ENCODE measurements at places on chromosomes 6 and 20.

DNA sequence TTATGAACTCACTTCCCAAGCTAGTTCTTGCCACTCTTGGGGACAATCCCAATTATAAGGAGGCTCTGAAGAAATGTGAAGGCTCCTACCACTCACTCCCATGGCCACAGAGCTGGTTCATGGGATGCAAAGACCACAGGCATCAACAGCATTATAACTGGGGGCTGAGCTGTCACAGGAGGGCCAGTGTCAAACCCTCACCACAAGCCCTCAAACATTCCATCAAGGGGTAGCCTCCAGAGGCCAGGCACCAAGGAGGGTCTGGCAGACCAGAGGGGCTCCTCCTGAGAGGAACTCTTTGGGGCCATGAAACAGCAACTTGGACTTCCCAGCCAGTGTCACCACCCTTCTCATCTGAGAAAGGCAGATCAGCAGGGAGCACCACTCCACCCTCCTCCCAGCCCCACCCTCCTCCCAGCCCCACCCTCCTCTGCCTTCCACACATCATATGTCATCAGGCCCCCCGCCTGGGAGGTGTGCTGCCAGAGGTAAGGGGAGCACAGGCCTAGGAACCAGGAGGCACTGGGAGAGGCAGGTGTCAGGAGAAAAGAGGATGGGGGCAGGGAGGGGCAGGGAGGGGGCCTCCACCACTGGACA, 1.2 kb upstream of the TSPO2 start:
- DNase-seq, result no peak

DNA sequence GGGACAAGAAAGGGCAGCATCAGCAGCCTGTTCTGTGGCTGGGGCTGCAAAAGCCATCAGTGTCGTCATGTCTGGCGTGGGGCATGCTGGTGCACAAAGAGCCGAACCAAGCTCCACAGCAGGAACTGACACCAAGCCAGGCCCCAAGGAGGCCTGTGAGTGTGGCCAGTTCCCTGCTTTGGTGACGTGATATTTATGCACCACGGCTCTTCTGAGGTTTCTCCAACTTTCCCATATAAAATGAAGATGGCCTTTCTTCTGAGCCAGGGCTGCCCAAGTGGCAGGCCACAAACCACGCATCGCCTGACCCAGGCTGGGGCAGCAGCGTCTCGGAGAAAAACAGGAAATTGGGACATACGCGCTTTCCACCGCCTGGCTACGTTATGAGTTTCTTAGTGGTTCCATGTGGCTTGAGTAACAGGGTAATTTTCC, 109.9 kb downstream of the RIN2 start:
- DNase-seq, result no peak

GRCh38 chr20:61806314-61806713, 259.4 kb downstream of the TAF4 start:
- DNase-seq, result no peak

DNA sequence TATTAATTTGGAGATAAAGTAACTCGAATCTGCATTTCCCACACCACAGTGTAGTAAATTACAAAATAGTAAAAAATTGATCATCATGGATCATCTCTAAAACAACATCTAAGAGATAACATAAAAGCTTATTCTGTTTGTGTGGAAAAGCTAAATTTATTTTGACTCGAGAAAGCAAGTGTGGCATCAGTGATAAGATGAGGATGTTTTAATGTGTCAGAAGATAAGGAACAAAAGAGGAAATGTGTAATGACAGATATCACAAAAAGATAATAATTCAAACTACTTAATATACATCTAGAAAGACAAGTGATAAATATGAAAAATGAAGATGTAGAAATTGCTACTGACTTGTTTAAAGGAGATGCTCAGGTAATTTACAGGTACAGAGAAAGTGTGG, 74.1 kb downstream of the DNAH8 start:
- no peak for DNase-seq

GRCh38 chr20:52828199-52828598, 144.0 kb upstream of the TSHZ2 start:
- DNase-seq, result no peak

DNA sequence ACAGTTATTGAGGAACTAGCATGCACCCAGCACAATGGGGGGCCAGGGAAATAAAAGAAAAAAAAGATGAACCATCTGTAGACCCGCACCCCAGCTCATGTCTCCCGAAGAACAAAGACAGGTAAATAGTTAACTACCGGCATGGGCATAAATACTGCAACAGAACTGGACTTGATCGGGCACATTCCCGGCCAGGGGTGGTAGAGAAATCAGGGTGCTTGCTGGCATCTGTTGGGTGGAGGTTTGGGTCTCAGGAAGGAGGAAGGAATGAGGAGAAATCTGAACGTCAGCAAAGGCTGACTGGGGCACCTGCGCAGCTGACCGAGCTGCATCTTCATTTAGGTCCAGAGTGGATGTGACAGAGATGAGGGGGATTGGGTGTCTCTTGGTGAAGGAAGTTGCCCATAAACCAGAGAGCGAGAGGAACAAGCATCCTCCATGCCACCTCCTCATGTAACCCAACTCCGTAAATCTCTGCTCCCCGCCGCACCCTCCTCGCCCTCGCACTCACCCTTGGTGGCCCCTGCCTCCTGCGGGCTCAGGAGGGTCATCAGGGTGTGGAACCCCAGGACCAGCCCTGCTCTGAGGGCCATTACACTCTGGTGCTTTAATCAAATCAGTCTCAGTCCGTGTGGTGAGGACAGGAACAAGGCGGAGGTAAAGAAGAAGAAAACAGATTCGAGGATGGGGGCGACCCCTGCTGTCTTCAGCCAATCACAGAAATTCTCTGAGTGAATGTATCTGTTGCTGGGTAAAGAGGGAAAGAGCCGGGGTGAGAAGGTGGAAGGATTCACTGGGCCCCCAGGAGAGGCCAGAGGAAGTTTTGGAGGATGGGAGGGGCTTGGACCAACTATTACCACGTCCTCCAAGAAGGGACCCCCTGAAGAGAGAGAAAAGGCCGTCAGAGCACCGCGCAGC, at the start of gene HLA-DOA:
TSS of gene HLA-DOA (minus strand) at position 648 of the 918 bp plus-strand sequence.
- peak; percentile 24 for DNase-seq

- no peak for DNase-seq
Measured at GRCh38 chr20:15113144-15113773, 775.8 kb upstream of the FLRT3 start.

DNA sequence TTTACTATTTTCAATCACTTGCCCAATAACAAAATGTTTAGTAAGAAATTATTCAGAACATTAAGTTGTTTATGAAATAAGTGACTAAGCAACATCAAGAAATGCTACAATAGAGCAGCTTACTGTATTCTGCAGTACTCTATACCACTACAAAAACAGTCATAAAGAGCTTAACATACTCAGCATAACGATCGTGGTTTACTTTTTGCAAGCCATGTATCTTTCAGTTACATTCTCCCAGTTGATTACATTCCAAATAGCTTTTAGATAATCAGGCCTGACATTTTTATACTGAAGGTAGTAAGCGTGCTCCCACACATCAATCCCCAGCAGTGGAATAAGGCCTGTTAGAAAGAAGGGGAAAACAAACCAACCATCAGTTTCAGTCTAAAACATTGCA, 10.7 kb downstream of the SOD2 start:
- DNase-seq, result no peak

Data from brain microvascular endothelial cell (primary cell).